ENCODE measurements at places on chromosomes 13 and 19.
A peak's percentile ranks its signal among the peaks of the same experiment; 100 is the strongest.

GRCh38 chr13:113532156-113532806, 41.8 kb upstream of the DCUN1D2 start:
- no peaks in the 10 kb centered on the region for H3K36me3 ChIP-seq
- no peaks in the 10 kb centered on the region for H3K27me3 ChIP-seq
- H3K4me1 ChIP-seq, result peaks cover 9% of the 10 kb centered on the region

DNA sequence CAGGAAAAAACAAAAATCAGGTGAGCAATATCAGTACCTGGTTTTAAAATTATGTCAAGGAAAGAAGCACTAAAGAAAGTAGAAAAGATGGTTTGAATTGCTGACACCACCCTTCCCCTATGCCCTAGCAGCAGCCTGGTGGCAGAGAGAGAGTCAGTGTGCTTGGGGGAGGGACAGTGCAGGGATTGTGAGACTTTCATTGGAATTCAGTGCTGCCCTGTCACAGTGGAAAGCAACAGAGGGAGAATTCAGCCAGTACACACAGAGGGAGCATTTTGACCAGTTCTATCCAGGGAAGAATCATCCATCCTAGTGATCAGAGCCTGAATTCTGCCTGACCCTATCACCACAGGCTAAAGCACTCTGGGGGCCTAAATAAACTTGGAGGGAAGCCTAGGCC, 222.4 kb upstream of the PCDH17 start:
- no peak for DNase-seq
- H3K4me3 ChIP-seq, result no peak overlapping the region
- no peaks in the 10 kb centered on the region for H3K4me1 ChIP-seq
- H3K36me3 ChIP-seq, result no peaks in the 10 kb centered on the region
- H3K27ac ChIP-seq, result no peak overlapping the region
- no peaks in the 10 kb centered on the region for H3K27me3 ChIP-seq

DNA sequence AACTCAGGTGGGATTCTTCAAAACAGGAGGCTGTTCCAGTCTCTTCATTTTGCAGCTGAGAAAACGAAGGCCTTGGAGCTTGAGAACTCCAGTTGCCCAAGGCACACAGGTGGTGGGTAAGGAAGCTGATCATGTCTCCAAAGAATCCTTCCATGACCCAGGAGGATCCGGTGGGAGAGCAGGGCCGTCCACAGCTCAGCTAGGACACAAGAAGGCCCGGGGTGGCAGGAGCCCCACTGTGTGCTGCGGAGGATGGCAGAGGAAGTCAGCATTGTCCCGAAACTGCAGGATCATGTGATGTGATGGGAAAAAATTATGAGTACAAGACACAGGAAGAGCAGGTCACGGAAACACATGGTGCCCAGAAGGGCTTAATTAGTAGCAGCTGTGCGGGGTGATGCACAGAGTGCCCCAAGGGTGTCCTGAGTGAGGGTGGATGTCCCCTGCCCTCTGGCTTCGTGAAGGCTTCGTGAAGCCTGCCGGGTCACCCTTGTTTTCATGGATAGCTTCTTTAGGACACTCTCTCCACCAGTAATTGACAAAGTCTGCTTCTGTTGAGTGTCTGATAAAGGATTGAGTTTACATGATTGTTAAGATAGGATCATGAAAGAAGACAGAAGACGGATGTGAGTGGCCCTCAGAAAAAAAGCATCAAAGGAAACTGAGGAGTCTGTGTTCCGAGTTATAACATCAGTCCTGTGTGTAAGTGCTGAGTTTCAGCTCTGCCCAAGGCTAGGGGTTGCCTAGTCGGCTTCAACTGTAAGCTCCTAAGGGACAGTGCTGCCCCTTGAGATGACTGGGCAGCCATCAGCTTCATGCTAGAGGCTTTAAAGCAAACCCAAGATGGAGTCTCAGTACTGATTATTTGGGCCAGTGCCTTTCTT, 33.8 kb upstream of the SACS start:
- no peak overlapping the region for H3K4me3 ChIP-seq
- no peak overlapping the region for H3K27ac ChIP-seq
- no peaks in the 10 kb centered on the region for H3K36me3 ChIP-seq
- H3K27me3 ChIP-seq, result no peaks in the 10 kb centered on the region
- DNase-seq, result no peak
- peaks cover 5% of the 10 kb centered on the region for H3K4me1 ChIP-seq

GRCh38 chr19:30376826-30377425, 4.7 kb downstream of the ZNF536 start:
- no peak for DNase-seq
- no peak overlapping the region for H3K4me3 ChIP-seq
- peaks cover 5% of the 10 kb centered on the region for H3K4me1 ChIP-seq

DNA sequence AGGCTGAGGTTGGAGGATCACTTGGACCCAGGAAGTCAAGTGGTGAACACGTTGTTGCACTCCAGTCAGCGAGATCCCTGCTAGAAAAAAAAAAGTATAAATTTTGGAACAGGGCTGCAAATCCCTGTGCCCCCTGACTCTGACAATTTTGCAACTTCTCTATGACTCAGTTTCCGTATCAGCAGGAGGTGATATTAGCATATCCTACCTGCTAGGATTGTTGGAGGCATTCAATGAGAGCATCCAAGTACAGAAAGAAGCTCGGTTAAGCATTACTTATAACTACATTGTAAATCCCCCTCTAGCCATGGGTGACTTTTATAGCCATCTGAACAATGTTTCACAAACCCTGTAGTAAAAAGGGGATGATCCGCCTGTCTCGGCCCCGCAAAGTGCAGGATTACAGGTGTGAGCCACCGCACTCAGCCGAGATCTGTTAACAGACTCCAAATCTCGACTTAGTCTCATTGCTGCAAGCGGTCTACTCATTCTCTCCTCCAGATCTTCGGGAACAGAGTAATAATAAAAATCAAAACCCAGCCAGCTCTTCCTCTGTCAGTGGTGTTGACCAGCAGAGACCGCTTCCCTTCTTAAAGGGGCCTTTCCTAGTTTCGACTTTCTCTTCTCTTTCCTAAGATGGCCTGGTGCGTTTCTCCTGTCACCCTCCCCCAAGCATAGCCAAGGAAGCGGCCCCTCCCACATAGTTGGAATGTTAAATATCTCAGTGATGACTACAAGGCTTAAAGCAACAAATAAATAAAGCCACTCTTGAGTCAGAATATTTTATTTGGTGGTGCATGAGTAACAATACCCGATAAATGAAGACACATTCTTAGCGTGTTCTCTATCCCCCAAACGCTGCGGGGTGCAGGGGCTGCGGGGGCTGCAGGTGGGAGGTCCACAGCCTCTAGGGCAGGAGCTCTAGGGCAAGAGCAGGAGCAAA, 10.3 kb upstream of the BICRA start:
- no peak overlapping the region for H3K4me3 ChIP-seq
- no peaks in the 10 kb centered on the region for H3K27me3 ChIP-seq
- H3K27ac ChIP-seq, result peak overlapping the region; percentile 23
- no peaks in the 10 kb centered on the region for H3K36me3 ChIP-seq

- no peaks in the 10 kb centered on the region for H3K36me3 ChIP-seq
- peak overlapping the region; percentile 89 for H3K27ac ChIP-seq
- H3K4me1 ChIP-seq, result peaks cover 50% of the 10 kb centered on the region
- DNase-seq, result no peak
Observed at GRCh38 chr19:39518975-39519374, 4.0 kb downstream of the SELENOV start.

- H3K27me3 ChIP-seq, result no peaks in the 10 kb centered on the region
- no peak for DNase-seq
- H3K4me1 ChIP-seq, result peaks cover 13% of the 10 kb centered on the region
- no peaks in the 10 kb centered on the region for H3K36me3 ChIP-seq
Observed at GRCh38 chr19:57816652-57817051, 1.9 kb upstream of the ZNF552 start.

GRCh38 chr19:20245309-20245708, 78.3 kb downstream of the ZNF486 start:
- H3K27ac ChIP-seq, result peak overlapping the region; percentile 84
- no peak overlapping the region for H3K4me3 ChIP-seq
- peaks cover 49% of the 10 kb centered on the region for H3K4me1 ChIP-seq
- H3K36me3 ChIP-seq, result no peaks in the 10 kb centered on the region
- H3K27me3 ChIP-seq, result no peaks in the 10 kb centered on the region
- peak; percentile 65 for DNase-seq

DNA sequence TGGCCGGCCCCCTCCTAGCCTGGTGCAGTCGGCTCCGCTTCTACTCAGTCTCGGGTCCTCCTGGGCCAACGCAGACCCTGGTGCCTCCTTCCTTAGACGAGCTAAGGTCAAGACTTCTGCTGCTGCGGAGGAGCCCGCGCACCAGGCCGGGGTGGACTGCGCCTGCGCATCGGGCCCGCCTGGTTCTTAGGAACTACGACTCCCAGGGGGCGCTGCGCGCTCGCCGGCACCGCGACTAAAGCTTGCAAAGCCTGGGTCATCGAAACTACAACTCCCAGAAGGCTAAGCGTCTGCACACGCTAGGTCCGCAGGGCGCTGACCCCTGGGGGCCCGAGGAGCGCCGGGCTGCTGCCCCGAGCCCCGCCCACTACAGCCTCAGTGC, at the start of gene ZNF835:
ZNF835 (minus strand) TSS at position 145 of the 382 bp plus-strand sequence. CDS start 6,559 bp downstream, outside the sequence.
- DNase-seq, result peak; percentile 93
- H3K36me3 ChIP-seq, result no peaks in the 10 kb centered on the region
- H3K4me3 ChIP-seq, result peak within 1 kb of the TSS; percentile 66
- no peaks in the 10 kb centered on the region for H3K27me3 ChIP-seq
- H3K4me1 ChIP-seq, result peaks cover 16% of the 10 kb centered on the region

DNA sequence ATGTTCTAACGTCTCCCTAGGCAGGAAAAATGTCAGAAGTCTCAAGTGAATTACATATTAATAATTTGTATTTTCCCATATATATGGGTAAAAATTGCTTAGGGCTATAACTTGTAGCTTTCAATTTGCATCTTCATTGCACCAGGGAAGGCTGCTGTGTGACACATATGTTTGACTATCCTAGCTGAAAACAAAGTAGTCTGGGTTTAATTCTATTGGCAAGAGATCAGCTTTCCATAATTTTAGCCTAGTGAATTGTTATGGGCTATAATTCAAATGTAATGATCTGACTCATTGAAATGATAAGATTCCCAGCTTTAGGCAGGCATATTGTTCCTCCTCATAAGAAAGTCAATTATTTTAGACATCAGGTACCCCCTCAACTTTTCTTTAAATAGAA, 553.1 kb downstream of the DCT start:
- no peaks in the 10 kb centered on the region for H3K27me3 ChIP-seq
- H3K36me3 ChIP-seq, result no peaks in the 10 kb centered on the region
- H3K27ac ChIP-seq, result no peak overlapping the region
- no peak overlapping the region for H3K4me3 ChIP-seq
- no peaks in the 10 kb centered on the region for H3K4me1 ChIP-seq
- no peak for DNase-seq

GRCh38 chr13:73972545-73972944, 161.7 kb downstream of the KLF12 start:
- H3K4me3 ChIP-seq, result no peak overlapping the region
- no peak overlapping the region for H3K27ac ChIP-seq
- H3K27me3 ChIP-seq, result no peaks in the 10 kb centered on the region
- no peak for DNase-seq
- peaks cover 5% of the 10 kb centered on the region for H3K4me1 ChIP-seq
- H3K36me3 ChIP-seq, result no peaks in the 10 kb centered on the region

DNA sequence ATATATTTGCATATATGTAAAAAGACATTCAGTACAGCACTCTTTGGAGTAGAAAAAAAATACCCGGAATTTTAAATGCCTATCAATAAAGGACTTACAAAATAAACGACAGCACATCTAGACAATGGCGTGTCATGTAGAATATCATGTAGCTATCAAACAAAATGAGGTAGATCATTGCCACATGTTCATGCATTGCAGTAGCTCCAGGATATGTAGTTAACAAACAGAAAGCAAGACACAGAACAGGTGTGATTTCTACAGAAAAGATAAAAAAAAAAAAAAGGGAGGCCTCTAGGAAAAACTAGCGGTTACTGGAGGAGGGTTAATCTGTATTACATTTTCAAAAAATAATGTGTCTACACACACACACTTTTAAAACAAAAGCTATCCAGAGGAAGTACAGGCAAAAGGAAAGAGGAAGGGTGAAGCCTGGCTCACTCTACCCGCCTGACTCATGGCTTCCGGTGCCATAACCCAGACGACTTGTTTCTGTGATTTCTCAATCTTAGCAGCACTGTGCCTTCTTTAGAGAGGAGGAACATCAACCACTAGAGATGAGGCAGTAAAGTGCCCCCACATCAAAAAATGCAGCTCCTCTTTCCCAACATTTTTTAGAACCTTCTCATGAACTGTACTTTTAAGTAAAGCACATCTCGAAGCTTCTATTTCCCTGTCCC, 6.9 kb downstream of the KCTD12 start:
- H3K36me3 ChIP-seq, result no peaks in the 10 kb centered on the region
- peak overlapping the region; percentile 70 for H3K27ac ChIP-seq
- H3K27me3 ChIP-seq, result no peaks in the 10 kb centered on the region
- peak; percentile 22 for DNase-seq
- H3K4me1 ChIP-seq, result peaks cover 4% of the 10 kb centered on the region

DNA sequence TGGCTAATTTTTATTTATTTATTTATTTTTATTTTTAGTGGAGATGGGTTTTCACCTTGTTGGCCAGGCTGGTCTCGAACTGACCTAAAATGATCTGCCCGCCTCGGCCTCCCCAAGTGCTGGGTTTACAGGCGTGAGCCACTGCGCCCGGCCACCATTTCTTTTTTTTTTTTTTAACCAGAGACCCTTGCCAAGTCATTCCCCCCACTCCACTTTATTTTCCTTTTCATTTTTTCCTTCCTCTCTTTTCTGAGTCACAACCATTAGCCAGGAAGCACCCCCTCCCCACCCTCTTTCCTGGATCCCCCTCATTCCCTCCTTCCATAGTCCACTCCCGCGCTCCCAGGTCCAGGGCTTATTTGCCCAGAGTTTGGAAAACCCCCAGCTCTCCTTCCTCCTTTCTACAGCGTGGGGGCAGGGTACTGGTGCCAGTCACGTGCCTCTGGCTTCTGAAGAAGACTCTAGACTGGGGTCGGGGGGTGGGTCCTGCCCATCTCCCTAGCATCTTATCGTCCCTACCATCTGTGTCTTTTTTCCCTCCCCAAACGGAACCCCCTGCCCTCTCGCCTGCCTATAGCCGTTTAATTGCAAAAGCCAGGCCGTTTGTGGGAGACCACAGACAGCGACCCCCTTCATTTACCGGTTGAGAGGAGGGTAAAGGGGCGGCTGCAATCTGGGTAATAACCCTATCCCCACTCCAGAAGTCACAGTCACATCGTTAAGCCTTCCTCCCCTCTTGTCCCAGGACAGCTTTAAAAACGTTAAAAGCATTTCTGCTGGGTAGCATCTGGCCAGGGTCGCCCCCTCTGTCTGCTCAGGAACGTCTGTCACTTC, 1.1 kb upstream of the CALR start:
- peaks cover 42% of the 10 kb centered on the region for H3K4me1 ChIP-seq
- peaks cover 28% of the 10 kb centered on the region for H3K36me3 ChIP-seq
- peak; percentile 52 for DNase-seq
- no peak overlapping the region for H3K27ac ChIP-seq
- peak overlapping the region; percentile 25 for H3K4me3 ChIP-seq
- H3K27me3 ChIP-seq, result no peaks in the 10 kb centered on the region

Measured in thyroid gland (tissue), 4 donors.